ENCODE measurements at places on chromosomes 16 and 17.

DNA sequence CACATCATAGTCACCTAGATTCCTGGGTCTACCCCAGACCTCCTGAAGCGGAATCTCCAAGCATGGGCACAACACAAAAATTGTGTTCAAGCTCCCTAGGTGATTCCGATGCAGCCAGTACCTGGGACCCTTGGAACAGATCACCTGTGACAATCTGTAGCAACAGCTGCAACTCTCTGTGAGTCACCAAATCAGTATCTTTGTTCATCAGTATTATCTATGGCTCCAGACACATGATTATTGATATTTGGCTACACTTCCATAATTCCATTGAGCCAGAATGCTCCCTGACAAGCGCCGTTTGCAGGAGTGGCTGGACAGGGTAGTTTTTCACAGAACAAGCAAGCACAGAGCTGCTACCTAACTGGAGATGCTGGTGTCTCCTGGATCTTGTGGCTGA lies 16.2 kb downstream of the SLC6A4 start:
- DNase-seq: no peak

DNA sequence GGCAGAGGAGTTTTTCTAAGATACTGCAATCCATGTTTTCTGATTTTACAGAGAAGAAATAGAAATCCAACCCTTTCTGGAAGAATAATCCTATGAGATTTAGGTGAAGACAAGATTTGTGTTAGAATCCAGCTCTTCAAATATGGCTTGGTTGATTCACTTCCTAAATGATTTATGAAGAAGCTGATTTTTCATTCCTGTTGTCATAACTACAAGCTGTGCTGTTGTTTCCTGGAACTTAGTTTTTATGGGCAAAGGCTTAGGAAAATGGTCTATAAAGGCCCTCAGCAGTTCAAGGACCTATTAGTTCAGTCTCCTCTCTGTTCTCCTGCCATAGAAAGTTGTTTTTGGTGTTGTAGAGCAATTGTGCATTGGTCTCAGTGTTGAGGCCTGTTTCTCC lies 174.2 kb upstream of the FAM20A start:
- DNase-seq: no peak

DNA sequence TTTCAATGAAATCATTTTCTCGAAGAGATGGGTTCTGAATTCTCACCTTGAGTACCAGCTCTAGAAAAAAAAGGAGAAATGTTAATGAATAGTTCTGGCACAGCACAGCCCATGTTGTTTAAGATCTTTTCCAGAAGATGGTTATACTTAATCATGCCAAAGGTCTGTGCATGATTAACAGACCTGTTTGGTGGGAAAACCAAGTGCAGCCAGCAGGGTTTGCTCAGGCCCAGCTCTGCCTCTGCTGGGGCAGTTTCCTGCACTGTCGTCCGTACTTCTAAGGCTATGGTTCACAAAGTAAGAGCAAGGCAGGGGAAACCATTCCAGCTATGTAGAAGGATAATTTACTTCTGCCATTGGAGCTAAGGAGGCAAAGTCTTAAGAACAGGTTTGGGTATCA lies 10.7 kb downstream of the ANKRD40 start:
- no peak for DNase-seq

DNA sequence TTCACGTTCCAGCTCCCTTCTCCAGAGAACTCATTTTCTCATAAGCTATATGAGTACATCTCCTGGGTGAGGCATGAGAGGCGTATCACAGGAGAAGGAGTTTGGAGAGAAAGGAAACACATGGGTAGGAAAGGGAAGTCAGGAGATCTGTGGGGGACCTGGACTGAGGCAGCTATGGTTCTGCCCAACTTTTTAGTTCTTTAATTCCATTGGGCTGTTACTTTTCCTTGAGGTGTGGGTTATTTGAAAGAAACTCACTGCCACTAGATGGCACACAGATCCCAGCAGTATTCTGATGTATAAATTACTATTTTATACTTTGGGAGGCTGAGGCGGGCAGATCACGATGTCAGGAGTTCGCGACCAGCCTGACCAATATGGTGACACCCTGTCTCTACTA lies 63.6 kb downstream of the NUP93 start:
- DNase-seq: no peak

- DNase-seq: no peak
Observed at GRCh38 chr16:86292171-86292775, 218.1 kb upstream of the FOXF1 start.

Data from NCI-H2081 treated with DMSO at 0.1 percent for 48 hours (cell line).